ENCODE measurements at places on chromosomes 16 and 17. TPM values are rescaled to one million over a fixed set of nuclear protein-coding genes. Genes with fewer than 3 reads are reported as not detected.

The RCVRN gene
- not detected for total RNA-seq

The GALR2 gene
- total RNA-seq, result 1.5 TPM

The CA4 gene
- not detected for total RNA-seq

The C17orf78 gene
- not detected for total RNA-seq

The ALOX12 gene
- not detected for total RNA-seq

The GLIS2 gene
- total RNA-seq, result 28.3 TPM

The SLC22A31 gene
- total RNA-seq, result 1.2 TPM

The FBRS gene
- total RNA-seq, result 43.8 TPM

The PIK3R6 gene
- not detected for total RNA-seq

The TMEM204 gene
- total RNA-seq, result not detected

The ATP2C2 gene
- total RNA-seq, result 0.10 TPM

The P2RX1 gene
- not detected for total RNA-seq

The FNDC8 gene
- not detected for total RNA-seq

The VTN gene
- 22.7 TPM for total RNA-seq

The GRB2 gene
- 98.5 TPM for total RNA-seq

The DNAI2 gene
- not detected for total RNA-seq

The KREMEN2 gene
- 2.2 TPM for total RNA-seq

The CLEC18A gene
- total RNA-seq, result 0.09 TPM

The SPATA32 gene
- total RNA-seq, result 0.16 TPM

The HOXB9 gene
- total RNA-seq, result 7.9 TPM

The KCNJ2 gene
- 0.05 TPM for total RNA-seq

The DHRS7C gene
- not detected for total RNA-seq

The CDH5 gene
- total RNA-seq, result 0.14 TPM
